ENCODE measurements at places on chromosomes 11 and 22.

- no peak for DNase-seq
Observed at GRCh38 chr11:76634886-76635285, 35.7 kb downstream of the LRRC32 start.

- peak; percentile 98 for DNase-seq
Observed at GRCh38 chr22:22884888-22885840, 2.5 kb upstream of the IGLL5 start.

DNA sequence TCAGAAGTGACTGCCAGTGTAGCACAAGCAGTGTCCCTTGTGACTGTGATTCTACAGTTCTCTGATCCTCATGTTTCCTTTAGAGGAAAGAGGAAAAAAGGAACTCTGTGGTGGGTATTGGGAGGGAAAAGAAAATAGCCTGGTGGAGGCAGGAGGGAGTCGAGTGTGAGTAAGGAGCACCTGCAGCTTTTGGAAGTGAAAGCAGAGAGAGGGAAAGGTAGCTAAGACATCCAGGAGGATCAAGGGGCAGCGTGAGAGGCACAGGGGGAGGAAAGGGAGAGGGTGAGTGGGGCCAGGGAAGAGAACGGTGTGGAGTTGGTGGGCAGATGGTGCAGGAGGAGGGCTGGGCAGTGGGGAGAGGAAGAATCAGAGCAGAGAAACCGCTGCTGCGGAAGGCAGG lies 12.4 kb downstream of the TMA7B start:
- no peak for DNase-seq

GRCh38 chr11:128297091-128297651 lies 290.2 kb downstream of the ETS1 start:
- DNase-seq, result peak; percentile 28

DNA sequence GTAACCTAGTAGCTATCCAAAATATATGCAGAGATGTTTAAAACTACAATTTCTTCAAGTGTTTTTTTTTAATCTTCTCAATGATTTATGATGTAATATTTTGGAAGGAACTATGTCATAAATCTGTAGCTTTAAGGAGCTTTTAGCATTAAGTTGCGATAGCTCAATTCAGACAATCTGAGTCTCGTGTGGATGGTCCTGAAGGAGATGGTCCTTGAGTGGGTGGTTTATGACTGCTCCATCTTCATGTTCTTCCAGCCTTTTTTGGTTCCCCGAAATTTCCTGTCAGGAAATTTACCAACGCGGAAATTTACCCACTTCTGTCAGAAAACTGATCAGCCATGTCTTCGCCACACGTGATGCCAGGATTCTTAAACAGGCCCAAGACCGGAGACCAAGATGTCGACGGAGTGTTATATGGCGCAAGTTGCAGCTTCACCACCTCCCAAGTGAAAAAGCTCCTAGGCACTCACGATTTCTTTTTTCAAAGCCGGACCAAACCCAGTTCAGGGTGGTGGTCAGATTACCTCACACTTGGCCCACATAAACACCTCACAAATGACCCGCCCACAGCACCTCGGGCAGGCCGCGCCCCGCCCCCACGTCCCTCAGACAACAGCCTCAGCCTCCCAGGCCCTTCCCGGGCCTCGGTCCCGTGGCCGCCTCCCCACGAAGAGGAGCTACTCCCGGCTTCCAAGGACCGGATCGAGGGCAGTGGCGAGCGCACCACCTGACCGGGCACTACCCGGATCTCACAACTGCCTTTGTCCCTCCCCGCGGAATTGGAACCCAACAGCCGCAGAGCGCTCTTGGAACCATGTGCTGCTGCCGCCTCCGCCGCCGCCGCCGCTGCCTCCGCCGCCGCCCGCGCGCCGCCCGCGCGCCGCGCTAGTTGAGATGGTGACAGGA lies at the start of gene MORC2:
MORC2 (minus strand) TSS at position 760 of the 909 bp plus-strand sequence. CDS start 885 bp downstream, outside the sequence.
- peak; percentile 61 for DNase-seq

- peak; percentile 96 for DNase-seq
Observed at GRCh38 chr22:32880893-32881596, 79.5 kb downstream of the TIMP3 start.

- no peak for DNase-seq
Observed at GRCh38 chr11:128716661-128717210, 22.9 kb downstream of the FLI1 start.

DNA sequence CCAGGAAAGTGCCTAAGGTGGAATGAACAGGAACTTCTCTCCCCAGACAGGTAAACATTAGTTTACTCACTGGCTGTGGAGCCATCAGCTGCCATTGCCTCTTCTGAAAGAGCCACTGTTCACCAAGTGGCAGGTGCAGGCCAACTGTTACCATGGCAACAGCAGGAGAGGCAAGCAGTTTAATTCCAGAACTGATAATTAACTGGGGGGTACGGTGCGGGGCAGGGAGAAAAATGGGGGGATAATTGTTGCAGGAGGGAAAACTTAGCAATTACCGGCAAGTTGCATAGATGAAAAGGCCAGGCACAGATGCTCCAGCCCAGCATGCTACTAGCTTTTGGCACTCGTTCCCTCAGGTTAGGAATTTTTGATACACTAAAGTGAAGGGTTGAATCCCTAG lies 85.1 kb downstream of the TRIM44 start:
- DNase-seq, result peak; percentile 28

DNA sequence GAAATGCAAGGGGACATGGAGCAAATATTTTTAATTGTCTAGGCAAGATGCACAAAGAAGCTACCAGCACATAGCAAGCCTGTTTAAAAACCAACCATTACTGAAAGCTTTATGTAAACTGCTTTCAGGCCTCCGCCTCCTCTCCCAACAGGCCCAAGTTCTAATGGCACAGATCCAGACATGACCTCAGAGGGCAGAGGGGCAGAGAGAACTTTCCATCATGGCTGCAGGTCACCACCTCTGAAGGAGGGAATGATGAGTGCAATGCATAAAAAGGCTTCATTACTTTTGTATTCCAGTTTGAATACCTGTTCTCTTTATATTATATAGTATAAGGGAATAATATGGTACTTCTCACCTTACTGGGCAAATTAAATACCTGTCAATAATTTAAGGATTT lies 15.2 kb downstream of the DDX17 start:
- peak; percentile 17 for DNase-seq

DNA sequence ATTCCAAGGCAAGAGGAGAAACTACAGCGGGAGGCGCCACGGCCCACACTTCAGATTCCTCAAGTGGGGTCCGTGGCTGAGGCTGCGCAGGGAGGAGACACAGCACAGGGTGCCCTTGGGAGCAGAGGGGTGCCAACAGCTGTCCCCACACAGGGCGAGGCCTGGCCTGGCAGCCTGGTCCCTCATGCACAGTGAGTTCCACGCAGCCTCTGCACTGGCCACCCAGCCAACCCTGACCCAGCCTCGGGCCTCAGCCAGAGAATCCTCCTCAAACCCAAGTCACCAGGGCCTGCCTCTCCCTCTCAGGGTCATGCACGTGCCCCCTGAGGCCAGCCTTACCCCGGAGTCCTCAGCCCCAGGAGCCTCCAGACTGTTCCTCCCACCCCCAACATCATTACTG lies 22.4 kb upstream of the MOB2 start:
- no peak for DNase-seq

DNA sequence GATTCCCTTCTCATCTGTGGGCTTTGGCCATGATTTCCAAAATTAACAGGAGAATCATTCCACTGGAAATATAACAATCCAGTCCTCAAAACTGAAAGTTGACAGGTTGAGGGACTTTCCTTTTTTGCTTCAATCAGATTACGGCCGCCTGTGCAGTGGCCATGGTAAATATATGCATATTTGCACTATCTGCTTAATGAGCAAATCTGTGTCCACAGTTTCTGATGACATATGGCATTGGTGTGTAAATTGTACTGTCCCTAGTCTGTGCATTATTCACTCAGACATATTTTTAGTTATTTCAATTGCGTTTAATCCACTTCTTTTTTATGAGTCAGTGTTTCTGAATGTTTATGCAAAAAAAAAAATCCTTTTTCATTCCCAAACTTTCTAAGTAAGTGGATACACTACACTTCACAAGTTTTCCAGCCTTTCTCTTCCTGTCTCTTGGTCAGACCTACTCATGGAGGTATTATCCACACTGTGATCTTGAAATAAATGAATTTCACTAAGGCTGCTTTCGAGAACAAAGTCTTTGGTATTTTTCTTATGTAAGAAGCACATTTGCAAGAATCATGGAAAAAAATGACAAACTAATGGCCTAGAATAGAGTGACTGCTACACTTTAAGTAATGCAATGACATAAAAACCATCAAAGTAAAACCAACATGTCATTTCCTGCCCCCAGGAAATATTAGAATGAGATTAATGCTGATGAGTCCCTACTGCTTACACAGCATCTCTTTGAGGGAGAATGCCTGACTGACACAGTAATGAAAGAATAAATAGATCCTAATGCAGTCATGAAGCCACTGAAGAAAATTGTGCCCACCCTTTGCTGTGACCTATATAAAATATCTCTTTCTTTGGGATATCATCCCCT lies 76.4 kb upstream of the MTNR1B start:
- DNase-seq, result no peak

- DNase-seq, result no peak
Observed at GRCh38 chr22:41062146-41062545, 30.2 kb upstream of the EP300 start.

GRCh38 chr11:73995247-73995646 lies 12.6 kb upstream of the UCP2 start:
- DNase-seq, result no peak

DNA sequence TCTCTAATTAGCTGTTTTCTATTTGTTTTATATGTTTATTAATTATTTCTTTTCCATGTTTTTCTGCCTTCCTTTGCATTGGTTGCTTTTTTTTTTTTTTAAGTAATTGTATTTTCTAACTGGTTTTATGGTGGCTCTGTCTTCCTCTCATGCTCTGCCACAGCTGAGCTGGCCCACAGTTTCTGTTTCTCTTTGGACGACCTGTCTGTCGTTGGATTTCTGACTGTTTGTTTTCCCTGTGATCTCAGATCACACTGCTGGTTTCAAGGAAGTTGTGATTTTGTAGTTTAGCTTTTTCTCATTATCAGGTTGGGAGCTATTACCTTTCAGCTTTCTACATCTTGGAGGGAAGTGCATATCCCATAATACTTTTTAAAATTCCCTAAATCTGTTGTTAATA lies 15.9 kb upstream of the OR6M1 start:
- no peak for DNase-seq

DNA sequence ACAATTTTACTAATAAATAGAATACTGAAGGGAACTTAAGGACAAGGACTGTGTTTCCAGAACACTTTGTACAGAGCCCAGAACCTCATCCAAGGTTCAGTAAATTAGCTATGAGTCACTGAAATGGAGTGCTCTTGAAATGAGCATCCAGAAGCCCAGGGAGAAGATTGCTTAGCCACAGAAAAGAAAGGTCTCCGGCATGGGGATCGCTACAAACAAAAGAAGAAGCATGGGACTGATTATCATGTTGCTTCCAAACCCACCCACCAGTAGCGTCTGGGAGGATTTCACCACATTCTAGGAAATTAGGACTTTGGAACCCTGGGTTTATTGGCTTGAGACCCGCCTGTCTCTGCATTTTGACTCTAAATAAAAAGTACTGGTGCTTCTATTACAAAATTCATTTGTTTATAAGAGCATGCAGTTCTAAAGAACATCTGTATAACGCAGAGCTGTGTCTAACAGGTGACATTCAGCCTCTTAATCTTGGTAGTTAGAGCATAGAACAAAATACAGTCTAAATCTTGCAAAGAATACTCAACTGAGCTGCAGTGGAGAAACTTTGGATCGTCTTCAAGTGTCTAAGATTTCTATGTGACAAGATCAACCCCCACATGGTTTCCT lies 35.9 kb upstream of the SESN3 start:
- DNase-seq, result no peak

DNA sequence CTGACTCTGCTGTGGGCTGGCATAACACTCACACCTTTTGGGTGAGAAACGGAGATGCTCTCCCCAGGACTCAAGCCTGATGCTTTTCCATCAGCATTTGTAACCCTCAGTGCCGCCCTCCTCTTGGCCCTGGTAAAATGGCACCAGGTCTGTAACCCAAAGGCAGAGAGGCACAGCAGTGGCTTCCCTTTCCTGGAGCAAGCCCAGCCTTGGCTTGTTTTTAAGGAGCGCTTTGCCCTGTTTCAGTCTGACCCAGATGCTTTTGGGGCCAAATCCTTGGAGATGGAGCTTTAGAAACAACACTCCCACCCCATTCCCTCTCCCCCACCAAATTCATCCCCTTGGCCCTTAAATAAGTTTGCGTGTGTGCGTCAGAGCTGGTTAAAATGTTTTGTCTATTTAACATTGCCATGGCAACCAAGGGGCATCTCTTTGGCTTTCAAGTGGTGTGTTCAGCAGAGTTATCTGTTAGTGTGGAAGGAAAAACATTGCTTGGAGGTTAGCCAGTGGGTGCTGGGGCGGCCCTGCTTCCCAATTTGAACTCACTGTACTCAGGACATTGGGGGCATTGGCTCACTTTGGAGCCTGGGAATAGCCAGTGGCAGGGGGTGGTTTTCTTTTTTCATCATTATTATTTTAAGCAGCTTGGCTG lies 134.1 kb downstream of the NAV2 start:
- DNase-seq, result no peak

- no peak for DNase-seq
Observed at GRCh38 chr11:32039149-32039548, 51.7 kb upstream of the RCN1 start.

- no peak for DNase-seq
Observed at GRCh38 chr11:20790622-20791021, 121.2 kb downstream of the NELL1 start.

DNA sequence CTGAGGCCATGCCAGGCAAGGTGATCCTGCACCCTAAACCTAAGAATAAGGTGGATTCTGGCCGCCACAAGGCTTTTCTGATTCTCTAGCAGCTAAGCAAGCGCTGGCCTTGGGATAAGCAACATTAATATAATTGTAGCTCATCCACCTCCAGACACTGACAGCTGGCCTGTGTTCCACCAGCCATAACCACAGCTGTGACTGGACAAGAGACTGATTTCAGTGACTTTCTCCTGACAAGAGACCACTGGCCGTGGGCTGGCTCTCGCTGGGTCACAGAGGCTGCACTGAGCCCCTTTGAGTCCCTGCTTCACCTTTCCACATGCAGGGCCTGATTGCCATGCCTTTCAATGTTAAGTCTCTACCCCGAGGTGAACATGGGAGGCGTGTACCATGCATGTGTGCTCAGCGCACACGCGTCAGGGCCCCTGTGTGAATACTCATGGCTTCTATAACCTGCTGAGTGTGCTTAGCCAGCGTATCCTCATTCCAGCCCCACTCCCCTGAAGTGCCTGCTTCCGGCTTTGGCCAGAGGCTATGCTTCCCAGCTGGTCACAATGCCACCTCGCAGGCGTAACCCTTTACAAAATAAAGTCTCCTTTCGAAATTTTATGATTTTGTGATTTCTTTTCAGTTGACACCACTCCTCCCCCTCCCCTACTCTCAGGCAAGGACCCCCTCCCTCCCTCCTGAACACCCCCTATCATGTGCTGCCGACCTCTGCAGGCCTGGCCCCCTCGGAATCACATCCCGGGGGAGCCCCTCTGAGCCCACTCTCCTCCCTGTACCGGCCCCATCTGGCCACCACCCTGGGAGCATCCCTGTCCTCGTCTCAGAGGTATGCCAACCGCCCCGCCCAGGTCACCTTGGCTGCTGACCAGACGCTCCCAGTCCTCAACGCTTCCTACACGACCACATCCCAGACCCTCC lies 128.1 kb downstream of the CTTN start:
- DNase-seq, result peak; percentile 47

- DNase-seq, result peak; percentile 77
Observed at GRCh38 chr11:67355023-67355793, 1.9 kb upstream of the POLD4 start.
